ENCODE measurements at places on chromosomes 2 and 18. TPM values are rescaled to one million over a fixed set of nuclear protein-coding genes. Genes with fewer than 3 reads are reported as not detected.

- no peak for DNase-seq
Measured at GRCh38 chr2:233307565-233307964, at the start of gene SAG. Gene SAG (plus strand): TSS chr2:233307816. CDS start chr2:233309190, 1,374 bp downstream.

The ROCK1 gene
- polyA plus RNA-seq = 5.9 TPM

The RTP5 gene
- polyA plus RNA-seq = not detected

GRCh38 chr2:39114771-39115170 is 6.1 kb downstream of the SOS1 start:
- no peak for DNase-seq

DNA sequence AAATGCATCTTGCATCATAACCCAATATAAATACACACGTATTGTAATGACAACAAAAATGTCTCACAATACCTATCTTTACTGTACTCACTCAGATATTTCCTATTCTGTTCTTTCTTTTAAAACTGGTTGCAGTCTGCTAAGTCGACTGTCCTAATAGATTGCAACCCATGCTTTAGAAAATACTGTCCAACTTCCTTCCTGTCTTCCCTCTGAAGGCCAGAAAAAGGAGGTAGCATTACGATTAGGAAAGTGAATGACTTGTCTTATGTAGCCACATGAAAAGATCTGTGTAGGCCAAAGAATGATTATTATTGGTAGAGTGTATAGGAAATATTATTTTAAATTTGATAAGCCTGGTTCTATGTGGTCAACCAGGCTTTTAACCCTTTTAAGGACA is 134.1 kb downstream of the FAM210A start:
- DNase-seq = no peak

DNA sequence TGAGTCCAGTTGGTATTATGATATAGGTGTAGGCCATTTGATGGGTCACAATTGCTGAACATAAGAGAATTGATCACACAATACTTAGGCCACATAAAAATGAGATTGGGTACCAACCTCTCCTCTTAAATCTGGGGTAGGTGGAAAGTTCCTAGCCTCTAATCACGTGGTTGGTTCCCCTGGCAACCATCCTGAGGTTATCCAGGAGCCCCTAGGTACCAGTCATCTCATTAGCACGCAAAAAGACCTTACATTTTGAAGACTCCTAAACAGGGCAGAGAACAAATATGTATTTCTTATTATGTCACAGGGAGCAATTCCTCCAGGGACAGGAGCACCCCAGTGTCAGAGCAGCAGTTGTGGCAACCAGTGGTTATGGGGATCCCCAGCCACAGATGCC is 12.7 kb upstream of the SELENOI start:
- peak; percentile 85 for DNase-seq

- DNase-seq = no peak
Measured at GRCh38 chr2:120873958-120874887, 138.6 kb downstream of the GLI2 start.

- DNase-seq = no peak
Measured at GRCh38 chr2:232842689-232843088, 27.4 kb upstream of the SNORC start.

The CIAO1 gene
- 109 TPM for polyA plus RNA-seq

Measured in HepG2 (cell line).